ENCODE measurements at places on chromosomes 6 and 20.

GRCh38 chr6:148703900-148704299 lies 42.9 kb upstream of the UST start:
- DNase-seq, result no peak

DNA sequence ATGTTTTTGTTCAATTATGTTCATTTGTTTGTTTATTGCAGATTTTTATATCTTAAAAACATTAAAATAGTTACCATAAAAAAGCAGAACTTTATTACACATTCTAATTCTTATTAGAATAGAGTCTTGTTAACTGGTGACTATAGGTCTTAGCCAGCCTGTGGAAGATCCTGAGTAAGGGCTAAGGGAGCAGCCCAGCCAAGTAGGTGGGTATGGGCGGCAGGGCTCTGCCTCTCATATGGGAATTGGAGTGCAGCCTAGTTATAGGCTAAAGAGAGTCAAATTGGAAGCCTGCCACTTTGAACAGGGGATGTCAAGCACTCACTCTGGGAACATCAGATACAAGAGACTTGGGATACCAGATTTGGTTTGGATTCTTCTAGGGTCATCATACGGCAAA lies 10.5 kb upstream of the HSF2 start:
- DNase-seq, result no peak

GRCh38 chr6:88141561-88142296 lies 24.4 kb downstream of the CNR1 start:
- DNase-seq, result no peak

GRCh38 chr6:116764629-116764960 lies 924 bp downstream of the FAM162B start:
- no peak for DNase-seq

GRCh38 chr6:134123666-134124208 lies 71.3 kb upstream of the SLC2A12 start:
- no peak for DNase-seq

- no peak for DNase-seq
Observed at GRCh38 chr6:13076575-13076974, 251.8 kb downstream of the TBC1D7 start.

Measured in DND-41 (cell line).